ENCODE measurements at places on chromosomes 16 and 17. TPM values are rescaled to one million over a fixed set of nuclear protein-coding genes. Genes with fewer than 3 reads are reported as not detected.

Gene RSKR
- polyA plus RNA-seq, result 0.11 TPM

Gene GPR142
- not detected for polyA plus RNA-seq

Gene UNK
- polyA plus RNA-seq, result 28.6 TPM

Gene DHX58
- polyA plus RNA-seq, result 13.3 TPM

Gene STX1B
- polyA plus RNA-seq, result 0.18 TPM

Gene ZNF205
- not detected for polyA plus RNA-seq

Gene ADAMTS18
- not detected for polyA plus RNA-seq

Gene ZFHX3
- polyA plus RNA-seq, result 1.6 TPM

Gene KRT39
- not detected for polyA plus RNA-seq

Gene APOBR
- polyA plus RNA-seq, result 0.14 TPM

Gene GALR2
- 0.21 TPM for polyA plus RNA-seq

Gene ADAD2
- polyA plus RNA-seq, result not detected

Gene TAC4
- not detected for polyA plus RNA-seq

Gene SMPD3
- polyA plus RNA-seq, result 9.7 TPM

Gene GAS2L2
- polyA plus RNA-seq, result not detected

Gene MT1M
- not detected for polyA plus RNA-seq

Gene CCL7
- polyA plus RNA-seq, result not detected

Gene PIK3R5
- 30.7 TPM for polyA plus RNA-seq

Gene SLC9A5
- polyA plus RNA-seq, result 0.75 TPM
